ENCODE measurements at places on chromosomes 3 and 15.

- DNase-seq: no peak
Measured at GRCh38 chr3:117243657-117244056, 534.1 kb downstream of the TUSC7 start.

DNA sequence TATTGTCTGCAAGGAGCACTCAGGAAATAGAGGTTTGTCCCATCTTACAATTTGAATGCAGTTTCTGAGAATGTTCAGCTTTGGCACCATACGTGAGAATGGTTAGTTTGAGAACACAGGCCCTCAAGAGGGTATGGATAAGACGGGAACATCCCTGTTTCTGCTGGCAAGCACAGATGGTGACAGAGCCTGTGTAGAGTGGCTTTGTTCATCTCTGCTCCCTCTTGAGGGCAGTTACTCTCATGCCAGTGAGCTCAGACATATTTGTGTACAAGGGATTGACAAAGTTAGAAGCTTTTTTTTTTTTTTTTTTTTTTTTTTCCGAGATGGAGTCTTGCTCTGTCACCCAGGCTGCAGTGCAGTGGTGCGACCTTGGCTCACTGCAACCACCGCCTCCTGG is 71.5 kb upstream of the FILIP1L start:
- DNase-seq: no peak

GRCh38 chr3:123719862-123720453 is 135.1 kb upstream of the HACD2 start:
- no peak for DNase-seq

GRCh38 chr15:62109437-62109836 is 42.7 kb downstream of the C2CD4A start:
- DNase-seq: no peak

- no peak for DNase-seq
Measured at GRCh38 chr3:16179771-16180736, 5.6 kb downstream of the GALNT15 start.

DNA sequence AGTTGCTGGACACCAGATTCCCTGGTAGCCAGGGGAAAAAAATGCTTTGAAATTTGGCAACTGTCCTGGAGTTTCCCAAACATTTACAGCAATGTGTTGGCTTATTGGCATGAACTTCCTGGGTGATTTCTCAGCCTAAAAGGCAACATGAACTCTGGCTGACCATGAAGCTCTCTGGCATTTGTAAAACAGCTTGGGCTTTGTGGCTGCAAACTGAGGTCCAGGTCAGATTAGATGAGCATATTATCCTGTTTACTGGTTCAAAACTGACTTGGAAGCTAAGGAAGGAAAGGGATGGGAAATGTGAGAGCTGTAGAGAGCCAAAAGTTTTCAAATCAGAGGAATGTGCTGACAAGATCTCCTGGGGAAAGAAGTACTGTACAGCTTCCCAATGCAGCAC is 139.0 kb downstream of the P3H2 start:
- DNase-seq: no peak

DNA sequence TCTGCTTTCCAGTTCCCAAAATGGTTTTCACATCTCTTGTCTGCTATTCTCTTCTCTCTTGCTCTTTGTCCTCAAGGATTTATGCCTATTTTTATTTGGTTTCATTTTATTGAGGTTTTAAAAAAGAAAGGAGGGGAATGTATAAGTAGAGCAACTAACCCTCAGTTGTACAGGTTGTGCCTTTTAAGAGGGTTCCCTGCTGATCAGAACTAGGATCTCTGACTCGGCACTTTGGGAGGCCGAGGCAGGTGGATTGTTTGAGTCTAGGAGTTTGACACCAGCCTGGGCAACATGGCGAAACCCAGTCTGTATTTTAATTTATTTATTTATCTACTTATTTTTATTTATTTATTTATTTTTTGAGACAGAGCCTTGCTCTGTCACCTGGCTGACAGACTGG is 123.6 kb downstream of the ZNF609 start:
- no peak for DNase-seq

DNA sequence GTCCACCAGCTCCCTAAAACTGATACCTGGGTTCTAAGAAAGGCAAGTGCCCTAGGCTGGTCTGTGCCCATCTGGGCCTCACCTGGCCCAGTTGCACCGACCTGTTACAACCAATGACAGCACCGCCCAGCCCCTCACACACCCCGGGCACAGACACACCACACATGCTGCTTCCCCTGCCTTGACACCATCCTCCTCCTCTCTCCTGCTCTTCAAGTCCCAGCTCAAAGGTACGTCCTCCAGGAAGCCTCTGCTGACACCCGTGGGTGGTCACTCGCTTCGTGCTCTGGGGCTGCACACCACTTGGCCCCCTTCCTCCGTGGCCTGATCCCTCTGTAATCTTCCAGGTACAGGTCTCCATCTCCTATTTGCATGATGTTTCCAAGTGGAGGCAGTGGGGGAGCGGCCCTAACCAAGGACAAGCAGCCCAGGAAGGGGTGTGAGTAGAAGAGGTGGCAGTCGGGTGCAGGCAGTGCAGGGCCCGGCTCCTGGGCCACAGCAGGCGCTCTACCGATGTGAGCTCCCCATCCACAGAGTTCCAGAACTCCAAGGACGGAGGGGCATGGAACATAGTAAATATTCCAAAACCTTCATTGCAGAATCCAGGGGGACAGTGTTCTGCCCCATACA is 144.6 kb downstream of the NUP210 start:
- no peak for DNase-seq

- no peak for DNase-seq
Measured at GRCh38 chr3:127064391-127065137, 81.6 kb downstream of the PLXNA1 start.

DNA sequence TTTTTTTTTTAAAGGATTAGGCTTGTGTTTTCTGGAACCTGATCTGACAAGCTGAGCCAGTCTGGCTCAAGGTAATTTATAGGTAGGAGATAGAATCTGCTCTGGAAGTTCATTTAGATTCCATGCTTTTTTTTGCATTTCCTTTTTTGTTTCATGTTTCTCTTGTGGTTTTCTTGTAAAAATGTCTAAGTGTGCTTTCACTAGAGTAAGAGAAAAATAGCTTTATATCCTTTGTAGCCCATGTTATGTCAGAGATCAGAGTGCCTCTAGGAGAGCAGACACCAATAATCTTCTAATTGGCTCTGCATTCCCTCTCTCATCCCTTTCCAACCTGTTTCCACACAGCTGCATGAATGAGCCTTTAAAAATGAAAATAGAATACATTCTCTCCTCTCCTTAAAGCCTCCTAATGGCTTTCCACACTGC is 389.8 kb upstream of the KCNMB2 start:
- DNase-seq: no peak

Measured in stimulated activated CD4-positive, alpha-beta T cell treated with anti-CD3 and anti-CD28 coated beads, TNF-alpha, amount 100 ng/mL, for 4 hours (primary cell).